Dorsolateral prefrontal cortex (tissue), 122 donors: ENCODE measurements at places on chromosomes 7 and 10.

DNA sequence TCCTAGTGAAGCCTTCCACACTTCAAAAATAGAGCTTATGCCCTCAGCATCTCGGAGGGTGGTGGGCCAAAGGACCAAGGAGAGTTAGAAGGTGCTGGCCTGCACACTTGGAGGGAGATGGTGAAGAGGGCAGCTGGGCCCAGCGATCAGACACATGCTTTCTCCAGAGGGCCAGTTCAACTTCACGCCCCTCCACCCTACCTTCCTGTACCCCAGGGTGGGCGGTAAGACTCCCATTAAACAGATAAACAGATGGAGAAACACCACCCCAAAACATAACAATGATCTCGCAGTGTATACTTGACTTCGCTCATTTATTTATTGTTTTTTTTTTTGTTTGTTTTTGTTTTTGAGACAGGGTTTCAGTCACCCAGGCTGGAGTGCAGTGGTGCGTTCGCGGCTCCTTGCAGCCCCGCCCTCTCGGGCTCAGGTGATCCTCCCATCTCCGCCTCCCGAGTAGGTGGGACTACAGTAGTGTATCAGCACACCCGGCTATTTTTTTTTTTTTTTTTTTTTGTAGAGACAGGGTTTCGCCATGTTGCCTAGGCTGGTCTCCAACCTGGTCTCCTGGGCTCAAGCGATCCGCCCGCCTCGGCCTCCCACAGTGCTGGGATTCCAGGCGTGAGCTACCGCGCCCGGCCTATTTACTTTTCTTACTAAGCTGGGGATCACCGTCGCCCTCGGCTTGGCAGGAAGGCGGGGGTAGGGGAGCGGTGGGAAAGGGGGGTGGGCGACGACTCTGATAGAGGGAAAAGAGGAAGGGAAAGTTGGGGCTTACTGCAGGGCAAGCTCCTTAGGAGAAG lies 1.8 kb downstream of the C10orf95 start:
- peak; percentile 84 for DNase-seq

- DNase-seq, result no peak
Measured at GRCh38 chr7:84510505-84510904, 315.9 kb upstream of the SEMA3A start.

DNA sequence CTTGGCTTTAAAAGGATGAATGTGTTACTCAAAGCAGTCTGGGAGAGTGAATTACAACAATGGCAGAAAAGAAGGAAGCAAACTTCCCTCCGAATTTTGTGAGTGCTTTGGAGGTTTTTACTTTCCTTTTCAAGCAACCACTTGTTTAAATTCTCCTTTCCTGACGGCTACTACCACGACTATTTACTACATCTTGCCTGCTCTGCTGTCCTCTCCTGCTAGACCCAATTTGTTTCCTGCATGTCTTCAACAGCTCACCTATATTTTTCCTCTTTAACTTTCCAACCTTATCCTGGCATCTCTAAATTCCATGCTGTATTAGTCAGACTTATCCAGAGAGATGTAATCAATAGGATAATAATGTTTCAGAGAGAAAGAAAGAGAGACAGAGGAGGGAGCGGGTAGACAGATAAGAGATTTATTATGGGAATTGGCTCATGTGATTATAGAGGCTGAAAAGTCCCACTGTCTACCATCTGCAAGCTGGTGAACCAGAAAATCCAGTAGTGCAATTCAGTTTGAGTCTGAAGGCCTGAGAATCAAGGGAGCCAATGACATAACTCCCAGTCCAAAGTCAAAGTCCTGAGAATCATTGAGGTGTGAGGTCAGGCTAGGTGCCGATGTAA lies 42.8 kb upstream of the SLC13A1 start:
- DNase-seq, result no peak

- DNase-seq, result peak; percentile 53
Measured at GRCh38 chr7:111752022-111752582, 189.8 kb upstream of the IMMP2L start.

DNA sequence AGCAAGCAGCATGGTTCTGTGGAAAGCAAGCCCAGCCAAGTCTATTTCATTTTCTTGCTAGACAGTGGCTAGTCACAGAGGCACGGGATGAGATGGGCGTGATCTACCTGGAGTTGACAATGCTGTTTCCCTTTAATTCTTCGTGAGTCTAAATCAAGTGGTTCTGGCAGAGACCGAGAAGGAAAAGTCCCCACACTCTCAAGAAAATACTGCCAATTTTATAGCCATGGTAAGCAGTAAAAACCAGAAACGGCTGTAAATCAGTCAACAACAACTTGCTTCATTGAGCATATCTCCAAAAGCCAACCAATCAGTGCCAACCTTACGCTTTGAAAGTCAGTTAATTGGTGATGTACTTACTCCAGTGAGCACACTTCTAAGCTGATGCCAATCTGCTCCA lies 223.4 kb downstream of the SEC23IP start:
- DNase-seq, result no peak

DNA sequence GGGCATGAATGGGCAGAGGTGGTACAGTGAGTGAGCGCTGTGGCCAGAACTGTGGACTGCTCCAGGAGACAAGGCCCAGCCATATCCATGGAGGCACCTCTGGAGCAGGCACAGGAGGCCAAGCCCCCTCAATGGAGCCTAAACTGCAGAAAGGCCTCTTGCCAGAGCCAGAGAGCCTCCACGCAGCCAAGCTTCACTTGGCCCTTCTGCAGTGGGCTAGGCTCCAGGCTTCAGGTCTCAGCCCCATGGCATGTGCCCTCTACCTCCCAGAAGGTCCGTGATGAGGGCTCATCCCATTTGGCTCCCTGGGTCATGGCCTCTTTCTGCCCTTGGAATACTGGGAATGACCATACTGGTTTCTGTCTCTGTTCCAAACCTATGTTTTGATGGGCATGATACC lies 8.9 kb downstream of the PDE1C start:
- no peak for DNase-seq

DNA sequence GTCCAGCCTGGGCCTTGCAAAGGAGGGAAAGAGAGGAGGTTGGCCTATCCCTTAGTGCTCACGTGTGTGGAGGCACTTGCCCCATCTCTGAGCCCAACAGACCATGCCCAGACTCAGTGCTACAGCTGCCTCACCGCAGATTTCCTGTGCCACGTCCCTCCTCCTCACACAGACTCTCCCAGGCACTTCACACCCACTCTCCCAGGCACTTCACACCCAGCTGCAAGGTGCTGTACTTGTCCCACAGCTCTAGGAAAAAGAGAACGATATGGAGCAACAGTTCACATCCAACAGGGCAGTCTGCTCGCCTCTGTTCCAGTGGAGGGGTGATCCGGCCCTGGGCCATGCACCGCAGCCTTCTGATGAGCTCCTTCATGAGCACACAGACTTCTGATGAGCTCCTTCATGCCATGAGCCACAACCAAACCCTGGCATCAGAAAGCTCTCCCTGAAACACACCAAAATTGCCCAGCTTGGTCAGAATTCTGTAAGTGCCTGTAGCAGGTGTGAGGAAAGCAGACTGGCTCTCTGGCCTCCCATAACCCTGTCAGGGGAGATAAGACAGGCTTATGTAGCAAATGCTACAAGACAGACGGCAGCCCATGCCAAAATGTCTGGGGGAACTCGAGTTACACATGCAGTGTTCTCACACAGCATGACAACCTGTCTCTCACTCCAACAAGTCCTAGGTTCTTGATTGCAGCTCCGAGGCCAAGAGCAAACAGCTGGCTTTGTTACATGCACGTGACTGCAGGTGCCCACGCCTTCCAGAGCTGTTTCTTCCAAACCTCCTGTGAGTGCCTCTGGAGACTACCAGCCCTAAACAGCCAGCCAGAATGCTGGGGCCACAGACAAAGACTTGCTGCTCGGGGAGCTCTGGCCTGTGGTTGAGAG lies 348.5 kb downstream of the GRID1 start:
- DNase-seq, result no peak

DNA sequence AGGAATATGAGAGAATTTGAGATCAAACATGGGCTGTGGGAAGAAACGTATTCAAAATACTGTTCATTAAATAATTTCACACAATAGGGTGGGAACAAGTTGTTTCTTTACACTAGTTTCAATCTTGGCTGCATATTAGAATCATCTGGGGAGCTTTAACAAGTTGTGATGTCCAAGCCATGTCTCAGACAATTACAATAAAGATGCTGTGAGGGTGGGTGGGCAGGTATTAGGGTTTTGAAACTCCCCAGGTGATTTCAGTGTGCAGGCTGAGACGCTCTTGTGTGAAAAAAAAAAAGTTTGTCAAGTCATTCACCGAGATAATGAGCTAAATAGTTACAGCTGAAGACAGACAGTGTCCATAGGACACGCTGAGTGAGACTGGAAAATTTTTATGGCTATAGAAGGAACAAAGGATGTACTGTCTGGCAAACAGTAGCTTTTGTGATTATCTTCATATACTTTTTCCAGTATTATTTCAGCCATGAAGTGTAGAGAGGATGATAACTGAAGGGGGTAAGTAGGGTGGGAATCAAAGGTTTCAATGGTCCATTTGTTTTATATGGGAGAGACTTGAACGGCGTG lies 12.6 kb upstream of the LAMB4 start:
- DNase-seq, result no peak

GRCh38 chr10:65802391-65802790 lies 1123.4 kb upstream of the LRRTM3 start:
- no peak for DNase-seq

DNA sequence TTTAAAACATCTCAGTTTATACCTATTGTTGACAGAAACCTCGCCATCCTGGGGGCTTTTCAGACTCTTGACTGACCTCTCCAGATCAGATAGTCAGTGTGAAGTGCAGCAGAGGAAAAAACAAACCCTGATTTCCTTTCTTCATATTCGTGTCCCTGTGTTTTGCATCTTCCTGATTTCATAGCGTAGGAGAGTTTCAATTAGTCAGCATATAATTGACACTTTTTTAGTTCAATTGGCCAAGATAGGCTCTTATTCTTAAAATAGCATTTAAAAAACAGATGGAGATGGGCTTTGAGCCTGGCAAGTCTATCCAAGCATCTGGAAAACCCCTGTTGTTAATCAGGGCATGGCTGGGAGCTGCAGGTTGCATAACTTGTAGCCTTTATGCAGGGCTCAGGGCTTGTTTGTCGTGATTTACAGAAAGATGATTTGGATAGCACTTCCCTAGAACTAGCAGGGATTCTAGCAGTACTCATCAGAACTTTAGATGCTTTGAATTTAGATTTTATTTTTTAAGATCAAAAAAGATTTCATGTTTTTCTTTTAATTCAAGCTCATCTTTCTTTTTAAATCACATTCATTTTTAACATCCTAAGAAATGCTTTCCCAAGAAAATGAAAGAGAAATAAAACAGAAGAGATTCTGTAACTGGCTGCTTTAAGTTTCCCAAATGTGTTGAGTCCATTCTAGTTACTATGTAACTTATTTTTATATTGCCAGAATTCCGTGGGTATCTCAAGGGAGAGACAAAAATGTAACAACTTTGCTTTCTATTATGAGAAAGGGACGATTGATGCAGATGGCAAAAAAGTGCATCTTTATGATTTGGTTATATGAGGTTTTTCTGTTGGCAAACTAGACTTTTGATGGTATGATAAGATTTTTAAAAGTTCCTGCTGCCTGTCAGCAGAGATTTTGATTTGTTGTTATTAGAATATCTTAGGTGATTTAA lies 270.8 kb upstream of the FZD8 start:
- no peak for DNase-seq

GRCh38 chr10:69096045-69096444 lies 8.1 kb downstream of the SRGN start:
- DNase-seq, result no peak

- no peak for DNase-seq
Measured at GRCh38 chr10:109922358-109922975, 844 bp downstream of the XPNPEP1 start.

- no peak for DNase-seq
Measured at GRCh38 chr10:11175823-11176243, 158.2 kb downstream of the CELF2 start.

DNA sequence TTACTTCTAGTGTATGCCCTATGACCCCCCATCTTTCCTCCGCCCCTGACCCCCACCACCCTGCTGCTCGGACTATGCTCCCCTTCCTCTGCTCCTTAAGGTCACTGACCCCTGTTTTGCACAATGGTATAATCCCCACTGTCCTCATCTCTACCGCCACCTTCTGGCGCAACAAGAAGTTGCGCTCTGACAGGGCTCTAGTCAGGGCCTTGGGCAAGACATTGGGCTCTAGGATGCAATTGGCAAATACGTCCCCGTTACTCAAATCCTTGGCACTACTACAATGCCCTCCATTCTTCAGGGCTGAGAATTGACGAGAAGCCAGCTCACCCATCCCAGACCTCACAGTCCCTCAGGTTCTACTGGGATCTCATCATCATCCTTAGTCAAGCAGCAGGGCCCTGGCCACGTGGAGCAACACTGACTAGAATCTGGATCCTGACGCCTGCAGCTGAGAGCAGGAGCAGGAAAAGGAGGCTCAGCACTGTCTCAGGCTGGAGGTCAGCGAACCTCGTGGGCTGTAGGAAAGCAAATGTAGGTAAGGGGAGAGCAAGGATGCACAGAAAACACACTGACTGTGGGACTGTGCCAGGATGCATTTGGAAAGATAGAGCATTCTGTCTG lies 10.6 kb downstream of the LRIT2 start:
- DNase-seq, result no peak

DNA sequence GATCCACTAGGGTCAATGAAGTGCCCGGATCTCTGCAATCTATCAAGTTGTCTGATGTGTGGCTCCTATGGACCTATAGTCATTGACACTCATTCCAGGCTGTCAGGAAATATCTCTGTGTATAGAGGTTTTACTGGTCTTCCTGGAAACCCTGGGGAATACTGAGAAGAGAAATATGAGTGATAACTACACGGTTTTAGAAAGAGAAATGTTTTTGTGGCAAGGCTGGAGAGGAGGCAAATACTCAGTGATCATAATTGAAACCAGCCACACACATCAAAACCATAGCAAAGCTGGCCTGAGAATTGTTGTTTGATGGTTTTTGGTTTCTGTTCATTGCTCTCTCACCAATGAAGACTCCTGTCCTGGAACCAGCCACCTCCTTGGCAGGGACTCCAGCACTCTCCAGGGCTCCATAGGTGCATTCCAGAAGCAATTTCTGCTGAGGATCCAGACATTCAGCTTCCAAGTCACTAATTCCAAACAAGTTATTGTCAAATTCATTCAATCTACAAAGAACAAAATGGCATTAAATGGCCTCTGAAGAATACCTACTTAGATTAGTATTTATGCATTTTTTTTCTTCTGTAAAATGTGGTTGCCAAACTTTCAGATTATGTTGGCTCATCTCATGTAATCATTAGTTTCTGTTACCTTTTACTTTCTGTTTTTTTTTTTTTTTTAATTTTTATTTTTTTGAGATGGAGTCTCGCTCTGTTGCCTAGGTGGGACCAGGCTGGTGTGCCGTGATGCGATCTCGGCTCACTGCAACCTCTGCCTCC lies 108.6 kb upstream of the ABI1 start:
- no peak for DNase-seq

DNA sequence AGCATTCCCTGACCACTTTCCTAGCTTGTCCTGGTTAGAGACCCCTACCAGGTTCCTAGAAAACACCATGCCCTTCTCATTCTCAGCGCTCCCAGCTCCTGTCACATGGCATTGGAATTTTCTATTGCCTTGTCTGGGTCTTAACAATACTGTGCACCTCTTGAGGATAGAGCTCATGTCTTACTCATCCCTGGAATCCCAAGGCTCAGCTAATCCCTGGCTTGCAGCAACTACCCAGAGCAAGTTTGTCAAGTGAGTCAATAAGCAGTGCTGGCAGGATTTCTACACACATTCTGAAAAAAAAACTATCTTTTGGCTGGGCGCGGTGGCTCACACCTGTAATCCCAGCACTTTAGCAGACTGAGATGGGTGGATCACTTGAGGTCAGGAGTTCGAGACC lies 11.7 kb upstream of the PRDX3 start:
- DNase-seq, result no peak
